ENCODE measurements at places on chromosomes 5 and 9.

DNA sequence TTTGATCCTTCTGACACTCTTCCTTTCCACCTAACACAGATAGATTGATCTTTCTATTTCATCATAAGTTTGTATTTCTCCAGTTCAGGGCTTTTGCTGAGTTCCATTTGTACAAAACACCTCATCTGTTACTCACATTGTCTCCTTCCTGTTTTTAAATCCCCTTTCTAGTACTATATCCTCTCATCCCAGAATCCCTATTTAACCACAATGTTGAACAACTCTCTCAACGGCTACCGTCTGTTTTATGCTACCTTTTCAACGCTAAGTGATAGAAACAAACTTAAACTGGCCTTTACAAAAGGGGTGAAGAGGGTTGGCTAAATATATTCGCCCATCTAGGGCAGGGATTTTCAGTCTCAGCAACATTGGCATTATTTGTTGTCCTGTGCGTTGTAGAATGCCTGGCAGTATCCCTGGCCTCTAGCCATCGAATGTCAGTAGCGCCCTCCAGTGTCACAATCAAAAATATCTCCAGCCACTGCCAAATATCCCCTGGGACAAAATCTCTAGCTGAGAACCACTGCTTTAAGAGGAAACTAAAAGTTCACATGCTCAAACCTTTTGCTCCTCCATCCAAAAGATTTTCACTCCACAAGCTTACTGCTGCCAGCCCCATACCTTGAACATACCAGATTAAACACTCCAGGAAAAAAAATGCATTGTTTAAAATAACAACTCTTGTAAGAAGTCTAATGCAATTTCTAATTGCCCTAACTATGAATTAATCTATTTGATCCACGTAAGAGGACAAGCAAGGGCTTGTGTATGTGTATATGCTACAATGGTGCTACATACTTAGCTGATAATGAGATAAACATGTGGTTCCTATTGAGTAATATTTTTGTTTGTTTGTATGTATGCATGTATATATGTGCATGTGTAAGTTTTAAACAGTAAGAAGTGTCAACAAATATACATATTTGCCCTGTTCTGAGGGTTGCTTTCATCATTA is 344.0 kb downstream of the PTPRD start:
- DNase-seq: no peak

DNA sequence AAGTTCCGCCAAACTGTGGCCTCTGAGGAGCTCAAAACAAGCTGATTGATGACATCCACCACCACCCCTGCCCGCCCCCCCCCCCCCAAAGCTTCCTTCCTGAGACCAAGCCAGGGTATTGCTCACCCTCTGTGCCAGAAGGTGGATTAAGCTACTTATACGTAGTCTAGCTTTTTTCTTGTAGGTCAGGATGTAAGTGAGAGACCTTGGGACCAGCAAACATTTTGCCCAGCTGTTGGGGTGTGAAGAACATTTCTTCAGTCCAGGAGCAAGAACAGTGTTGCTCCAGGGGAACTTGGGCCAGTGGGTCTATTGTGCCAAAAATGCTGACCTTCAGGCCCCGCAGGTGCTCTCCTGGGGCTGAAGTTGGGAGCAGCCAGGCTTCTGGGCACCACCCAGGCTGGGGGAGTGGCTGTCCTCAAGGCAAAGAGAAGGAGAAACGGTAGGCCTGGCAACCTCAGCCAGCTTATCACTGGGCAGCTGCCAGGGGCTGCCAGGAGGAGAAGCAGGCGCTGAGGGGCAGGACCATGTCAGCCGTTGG is 18.0 kb downstream of the NEURL1B start:
- no peak for DNase-seq

DNA sequence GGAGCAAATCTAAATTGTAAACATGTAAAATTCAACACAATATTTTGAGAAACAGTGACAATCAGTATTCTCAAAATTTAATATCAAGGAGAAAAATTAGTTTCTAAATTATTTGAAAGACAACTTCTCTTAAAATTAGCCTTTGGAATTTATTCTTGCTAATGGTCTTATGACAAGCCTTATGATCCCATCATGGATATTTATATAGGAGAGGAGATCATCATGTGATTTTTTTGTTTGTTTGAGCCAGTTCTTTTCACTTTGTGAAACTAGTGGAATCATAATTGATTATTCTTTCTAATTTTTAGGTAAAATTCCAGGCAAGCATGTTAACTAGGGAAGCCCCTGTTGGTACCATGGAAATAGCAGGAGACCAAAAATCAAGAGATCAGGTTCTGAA is 24.7 kb downstream of the DMXL1 start:
- no peak for DNase-seq

DNA sequence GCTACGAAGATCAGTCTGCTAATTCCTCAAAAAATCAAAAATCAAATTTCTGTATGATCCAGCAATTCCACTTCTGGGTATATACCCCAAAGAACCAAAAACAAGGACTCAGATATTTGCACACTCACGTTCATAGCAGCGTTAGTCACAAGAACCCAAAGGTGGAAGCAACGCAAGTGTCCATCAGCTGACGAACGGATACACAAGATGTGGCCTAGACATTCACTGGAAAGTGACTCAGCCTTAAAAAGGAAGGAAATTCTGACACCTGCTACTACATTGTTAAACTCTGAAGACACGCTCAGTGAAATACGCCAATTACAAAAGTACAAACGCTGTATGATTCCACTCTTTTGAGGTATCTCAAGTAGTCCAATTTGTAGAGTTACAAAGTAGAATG is 93.3 kb downstream of the OTULIN start:
- DNase-seq: no peak

- no peak for DNase-seq
These were observed 93.7 kb downstream of the HOMER1 start for GRCh38 chr5:79420248-79420647.

- no peak for DNase-seq
These were observed 117.4 kb downstream of the FBXL17 start for GRCh38 chr5:108264533-108264932.

- DNase-seq: no peak
These were observed 35.4 kb downstream of the SEMA6A start for GRCh38 chr5:116539222-116539621.

- DNase-seq: no peak
These were observed 20.7 kb downstream of the COL23A1 start for GRCh38 chr5:178569485-178569884.

GRCh38 chr9:7273575-7273974 is 515.8 kb downstream of the KDM4C start:
- no peak for DNase-seq

DNA sequence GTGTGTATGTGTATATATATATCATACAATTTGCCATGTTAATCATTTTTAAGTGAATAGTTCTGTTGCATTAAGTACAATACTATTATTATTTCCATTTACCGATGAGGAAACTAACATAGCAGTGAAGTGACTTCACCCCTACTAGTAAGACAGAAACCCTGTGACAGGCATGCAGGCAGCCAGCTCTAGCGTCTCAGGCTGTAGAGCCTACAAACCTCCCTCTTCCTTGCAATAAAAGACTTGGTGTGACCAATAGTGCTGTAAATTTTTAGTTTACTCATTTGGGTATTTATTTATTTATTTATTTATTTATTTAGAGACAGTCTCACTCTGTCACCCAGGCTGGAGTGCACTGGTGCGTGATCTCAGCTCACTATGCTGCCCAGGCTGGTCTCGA is 24.7 kb downstream of the FNBP1 start:
- no peak for DNase-seq

DNA sequence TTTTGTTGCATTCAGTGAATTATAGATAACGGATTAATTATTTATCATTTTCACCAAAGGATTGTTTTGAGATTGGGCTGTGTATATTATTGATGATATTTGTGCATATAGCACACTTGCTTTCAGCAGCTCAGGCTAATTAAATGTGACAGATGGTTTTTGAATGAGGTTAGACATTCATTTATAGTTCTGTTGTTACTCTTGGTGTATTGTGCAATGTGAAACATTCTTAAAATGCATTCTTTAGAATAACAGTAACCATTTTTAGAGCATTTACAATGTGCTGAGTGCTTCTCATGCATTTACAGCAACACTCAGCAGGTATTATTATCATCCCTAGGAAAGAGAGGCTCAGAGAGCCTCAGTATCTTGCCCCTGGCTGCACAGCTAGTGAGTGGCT is 23.8 kb downstream of the NANS start:
- DNase-seq: peak; percentile 59
